ENCODE measurements at places on chromosomes 5 and 9.

GRCh38 chr5:162217037-162217436, 149.5 kb downstream of the GABRG2 start:
- DNase-seq = no peak

DNA sequence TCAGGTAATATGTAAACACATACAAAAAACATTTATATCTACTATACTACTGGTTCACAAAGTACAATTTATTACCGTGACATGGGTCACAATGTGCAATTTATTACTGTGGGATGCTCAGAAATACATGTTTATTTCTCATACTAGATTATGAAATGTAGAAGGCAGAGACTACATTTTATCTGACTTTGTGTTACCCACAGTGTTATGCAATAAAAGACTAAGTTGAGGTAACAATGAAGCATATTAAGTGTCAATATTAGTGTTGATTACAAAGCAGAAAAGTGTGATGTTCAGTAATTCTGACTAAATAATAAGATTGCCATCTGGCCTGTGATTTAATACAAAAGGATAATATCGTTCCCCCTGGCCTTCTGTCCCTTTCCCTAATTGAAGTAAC, 42.4 kb downstream of the CPLANE1 start:
- no peak for DNase-seq

DNA sequence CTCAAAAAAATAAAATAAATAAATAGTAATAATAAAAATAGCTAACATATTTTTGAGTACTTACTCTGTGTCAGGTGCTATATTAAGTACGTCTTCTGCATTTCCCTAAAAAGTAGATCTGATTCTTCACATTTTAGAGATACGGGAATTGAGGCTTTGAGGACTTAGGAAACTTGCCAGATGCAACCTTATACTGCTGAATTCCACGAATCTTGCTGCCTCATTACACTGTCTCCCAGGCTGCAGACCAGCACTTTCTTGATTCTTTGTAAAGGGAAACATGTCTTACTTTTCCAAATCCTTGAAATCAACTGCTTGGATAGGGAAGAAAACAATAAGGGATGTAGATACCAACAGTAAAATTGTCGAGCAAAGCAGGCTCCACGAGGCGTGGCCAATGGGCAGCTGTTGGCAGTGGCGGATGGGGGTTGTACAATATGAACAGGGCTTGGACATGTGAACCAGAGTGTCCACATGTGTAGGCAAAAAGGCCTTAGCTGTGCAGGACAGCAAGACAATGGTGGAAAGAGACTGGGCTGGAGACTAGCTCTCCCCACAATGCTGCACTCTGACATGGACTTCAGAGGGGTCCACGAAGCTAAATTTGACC, 124.3 kb upstream of the RAI14 start:
- no peak for DNase-seq

DNA sequence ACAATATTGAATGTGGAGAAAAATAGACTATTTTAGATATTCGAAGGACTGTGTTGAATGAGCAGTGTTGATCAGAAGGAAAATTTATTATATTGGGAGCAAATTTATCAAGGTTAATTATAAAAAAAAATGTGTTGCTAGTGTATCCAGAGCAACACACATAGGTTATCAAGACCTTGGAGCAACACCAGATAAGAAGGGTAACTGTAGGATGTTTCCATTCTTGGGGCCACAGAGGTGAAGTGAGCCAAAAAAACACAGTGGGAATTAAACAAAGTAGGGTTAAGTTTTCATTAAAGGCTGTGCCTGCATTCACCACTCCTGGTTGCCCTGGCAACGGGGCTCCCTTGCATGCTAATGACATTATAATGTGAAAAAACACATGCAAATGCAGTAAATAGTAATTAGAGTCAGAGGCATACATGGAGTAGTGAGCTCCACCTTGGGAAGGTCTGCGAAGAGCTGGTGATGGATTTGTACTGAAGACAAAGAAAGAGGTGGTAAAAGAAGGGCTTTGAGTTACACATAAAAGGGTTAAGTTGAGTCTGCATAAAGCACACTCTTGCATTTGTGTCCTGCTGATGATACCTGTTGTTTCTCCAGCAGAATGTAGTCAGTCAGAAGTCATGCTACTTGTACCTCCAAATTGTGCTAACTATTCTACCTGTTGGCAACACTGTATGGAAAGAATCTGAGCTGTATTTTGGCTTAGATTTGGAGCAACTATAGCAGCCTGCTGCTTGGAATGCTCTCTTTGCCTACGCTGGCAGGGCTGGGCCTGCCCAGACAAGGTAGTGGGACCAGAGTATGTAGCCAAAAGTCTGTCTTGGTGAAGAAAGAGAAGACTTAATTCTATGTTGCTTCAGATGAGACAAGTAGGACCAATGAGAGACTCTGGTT, 59.6 kb downstream of the ATG10 start:
- no peak for DNase-seq

- no peak for DNase-seq
Observed at GRCh38 chr9:94956731-94957130, 230.2 kb downstream of the AOPEP start.

GRCh38 chr5:146365618-146366017, 27.0 kb downstream of the POU4F3 start:
- no peak for DNase-seq

- no peak for DNase-seq
Observed at GRCh38 chr9:14399756-14400657, 86.1 kb upstream of the NFIB start.

DNA sequence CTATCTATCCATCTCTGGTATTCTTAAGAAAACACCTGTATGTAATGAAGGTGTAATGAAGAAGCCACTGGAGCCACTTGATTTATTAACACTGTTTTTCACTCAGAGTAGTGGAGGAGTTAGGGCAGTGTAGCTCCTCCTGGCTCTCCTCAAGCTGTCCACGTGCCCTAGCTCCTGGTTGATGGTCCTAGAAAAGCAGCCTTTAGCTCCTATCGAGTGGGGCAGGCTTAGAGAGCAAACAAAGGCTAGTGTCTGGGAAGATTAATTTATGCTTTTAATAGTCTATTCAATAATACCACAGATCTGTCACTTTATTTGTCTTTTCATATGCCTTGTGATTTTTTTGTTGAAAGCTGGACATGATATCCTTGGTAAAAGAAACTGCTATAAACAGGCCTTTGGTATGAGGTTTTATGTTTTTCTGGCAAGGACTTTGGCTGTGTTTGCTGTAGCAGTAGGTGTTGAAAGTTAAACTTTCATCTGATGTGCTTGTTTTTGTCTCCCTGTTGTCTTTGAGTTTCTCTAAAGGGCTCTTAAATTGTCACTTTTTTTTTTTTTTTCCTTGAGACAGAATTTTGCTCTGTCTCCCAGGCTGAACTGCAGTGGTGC, 141.1 kb downstream of the GCNT1 start:
- no peak for DNase-seq

DNA sequence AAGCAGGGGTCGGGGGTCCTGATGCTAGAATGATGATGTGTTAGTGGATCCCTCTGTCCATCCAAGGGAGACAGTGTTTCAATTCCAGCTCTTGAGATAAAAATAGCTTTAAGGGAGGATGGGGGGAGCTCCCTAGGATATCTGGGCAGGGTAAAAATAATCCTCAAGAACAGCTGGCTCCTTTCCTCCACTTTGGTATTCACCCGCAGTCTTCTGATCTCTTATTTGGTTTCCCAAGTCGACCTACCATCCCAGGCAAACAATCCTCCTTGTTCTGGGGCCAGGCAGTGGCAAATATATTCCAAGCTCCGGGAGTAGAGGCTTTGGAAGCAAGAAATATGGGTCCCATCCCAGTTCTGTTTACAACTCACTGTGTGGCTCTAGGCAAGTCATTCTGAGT, 14.5 kb upstream of the COL27A1 start:
- no peak for DNase-seq

DNA sequence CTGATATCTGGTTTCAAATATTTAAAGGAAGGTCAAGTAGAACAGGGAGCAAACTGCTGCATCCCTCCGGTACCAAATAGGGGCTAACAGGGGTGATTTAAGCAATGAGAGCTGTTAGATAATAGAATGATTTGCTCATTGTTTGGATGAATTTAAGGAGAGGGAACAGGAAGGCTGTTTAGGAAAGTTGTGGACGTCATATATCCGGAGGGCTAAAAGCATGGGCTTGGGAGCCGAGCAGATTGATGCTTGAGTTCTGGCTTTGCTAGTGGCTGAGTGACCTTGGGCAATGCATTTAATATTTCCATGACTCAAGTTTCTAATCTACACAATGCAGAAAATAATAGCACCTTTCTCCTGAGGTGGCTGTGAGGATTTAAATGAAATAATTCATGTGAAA, 85.4 kb upstream of the RPS23 start:
- no peak for DNase-seq

DNA sequence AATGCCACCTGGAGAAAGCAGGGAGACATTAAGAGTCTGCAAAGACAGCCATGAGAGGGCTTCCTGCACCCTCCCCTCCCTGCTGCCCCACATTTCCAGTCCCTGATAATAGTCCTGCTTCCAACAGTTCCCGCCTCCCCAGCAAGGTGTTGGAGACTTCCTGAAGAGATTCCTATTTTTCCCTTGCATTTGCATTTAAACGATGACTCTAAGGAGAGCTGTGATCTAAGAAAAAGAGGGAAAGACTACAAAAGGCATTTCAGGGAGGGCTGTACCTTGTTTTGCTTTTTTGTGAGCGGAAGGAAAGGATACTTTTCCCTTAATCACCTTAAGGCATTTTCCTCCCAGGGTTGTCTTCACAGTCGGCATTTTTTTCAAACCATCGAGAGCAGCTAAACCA, 62.1 kb downstream of the GAS1 start:
- no peak for DNase-seq

DNA sequence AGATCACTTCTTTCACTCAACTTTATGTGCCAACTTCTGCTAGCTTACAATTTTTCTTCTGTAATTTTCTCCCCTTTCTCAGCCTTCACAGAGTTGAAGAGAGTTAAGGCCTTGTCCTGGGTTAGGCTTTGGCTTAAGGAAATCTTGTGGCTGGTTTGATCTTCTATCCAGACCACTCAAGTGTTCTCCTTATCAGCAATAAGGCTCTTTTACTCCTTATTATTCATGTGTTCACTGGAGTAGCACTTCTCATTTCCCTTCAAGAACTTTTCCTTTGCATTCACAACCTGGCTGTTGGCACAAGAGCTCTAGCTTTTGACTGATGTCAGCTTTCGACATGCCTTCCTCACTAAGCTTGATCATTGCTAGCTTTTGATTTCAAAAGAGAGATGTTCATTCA, 86.9 kb upstream of the ALDH1B1 start:
- no peak for DNase-seq

- no peak for DNase-seq
Observed at GRCh38 chr5:79189439-79190234, 46.3 kb upstream of the JMY start.

GRCh38 chr5:154372661-154373060, 73.1 kb upstream of the SAP30L start:
- DNase-seq = no peak

DNA sequence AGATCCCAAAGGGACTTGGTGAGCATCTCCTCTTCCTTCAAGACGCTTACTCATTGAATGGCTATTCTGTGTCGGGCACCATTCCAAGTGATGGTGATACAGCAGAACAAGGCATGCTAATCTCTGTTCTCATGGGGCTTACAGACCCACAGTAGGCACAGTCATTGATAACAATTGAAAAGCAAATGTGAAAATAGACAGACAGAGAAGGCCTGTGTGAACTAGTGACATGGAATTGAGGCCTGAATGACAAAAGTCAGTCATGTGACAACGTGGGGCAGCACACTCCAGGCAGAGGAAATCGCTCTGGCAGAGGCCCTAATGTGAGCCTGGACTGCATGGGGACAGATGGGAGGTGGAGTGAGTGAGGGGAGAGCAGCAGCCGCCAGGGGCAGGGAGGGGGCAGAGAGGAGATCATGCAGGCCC, 70.7 kb upstream of the CPLX2 start:
- DNase-seq = no peak

DNA sequence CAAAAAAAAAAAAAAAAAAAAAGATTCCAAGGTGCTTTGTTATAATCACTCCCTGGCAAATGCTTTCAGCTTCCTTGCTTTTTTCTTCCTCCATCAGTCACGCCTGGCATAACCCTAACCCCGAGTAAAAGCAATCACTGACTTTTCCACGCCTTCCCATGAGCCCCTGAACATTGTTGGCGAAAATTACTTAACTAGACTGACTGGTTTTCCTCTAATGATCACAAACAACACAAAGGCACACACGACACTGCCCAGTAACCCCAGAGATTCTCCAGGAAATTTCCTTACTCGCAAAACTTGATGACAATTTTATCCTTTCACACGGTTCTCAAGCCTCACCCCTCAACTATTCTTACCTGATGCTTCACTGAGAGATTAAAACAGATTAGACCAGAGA, 11.4 kb upstream of the PTGR1 start:
- no peak for DNase-seq

DNA sequence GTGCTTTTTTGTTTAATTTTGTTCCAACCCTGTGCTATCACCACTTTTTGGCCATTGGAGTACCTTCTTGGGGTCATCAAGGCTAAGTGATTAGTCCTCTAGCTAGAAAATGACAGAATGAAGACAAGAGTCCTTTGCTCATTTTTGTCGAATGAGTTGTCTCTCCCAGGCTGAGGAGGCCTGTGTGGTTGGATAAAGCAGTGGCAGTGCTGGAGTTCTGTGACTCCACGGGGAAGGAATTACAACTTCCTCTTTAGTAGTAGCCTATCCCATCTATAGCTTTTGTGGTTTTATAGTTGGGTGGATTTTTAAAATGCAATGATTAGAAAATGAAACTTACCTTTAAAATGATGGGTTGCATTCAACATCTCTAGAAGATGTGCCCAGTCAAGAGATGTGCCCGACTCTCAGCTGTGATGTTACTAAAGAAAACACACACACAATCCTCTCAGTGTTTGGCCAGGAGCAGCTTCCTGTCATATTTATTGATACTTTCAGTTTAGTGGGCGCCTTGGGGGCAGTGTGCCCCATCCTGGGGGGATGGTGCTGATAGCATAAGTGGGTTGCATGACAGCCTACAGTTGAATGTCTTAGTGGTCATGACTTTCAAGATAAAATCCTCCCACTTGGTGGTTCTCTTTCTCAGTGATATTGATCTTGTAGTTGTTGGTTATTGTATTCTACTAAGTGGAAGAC, 11.9 kb downstream of the OTULINL start:
- DNase-seq = no peak
